ENCODE measurements at places on chromosomes 3 and 15.

- no peak for DNase-seq
These were observed 14.9 kb downstream of the CRTAP start for GRCh38 chr3:33128706-33129105.

GRCh38 chr3:115831864-115832263 is 208.6 kb downstream of the GAP43 start:
- no peak for DNase-seq

DNA sequence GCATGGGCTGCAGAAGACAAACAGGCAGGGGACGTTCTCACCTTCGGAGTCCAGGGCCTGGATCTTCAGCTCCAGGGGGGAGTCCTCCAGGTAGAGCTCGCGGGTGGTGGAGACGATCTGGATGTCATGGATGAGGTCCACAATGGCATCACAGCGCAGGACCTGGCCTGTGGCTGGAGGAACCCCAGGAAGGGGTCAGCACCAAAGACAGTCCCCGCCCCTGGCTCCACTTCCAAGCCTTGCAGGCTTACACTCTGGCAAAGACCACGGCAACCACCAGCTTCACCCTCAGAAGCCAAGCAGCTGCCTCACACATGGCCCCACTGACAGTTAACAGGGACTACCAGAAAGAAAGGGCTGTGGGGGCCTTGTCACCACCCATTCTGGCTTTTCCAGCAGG is 22.8 kb downstream of the NUP210 start:
- no peak for DNase-seq

DNA sequence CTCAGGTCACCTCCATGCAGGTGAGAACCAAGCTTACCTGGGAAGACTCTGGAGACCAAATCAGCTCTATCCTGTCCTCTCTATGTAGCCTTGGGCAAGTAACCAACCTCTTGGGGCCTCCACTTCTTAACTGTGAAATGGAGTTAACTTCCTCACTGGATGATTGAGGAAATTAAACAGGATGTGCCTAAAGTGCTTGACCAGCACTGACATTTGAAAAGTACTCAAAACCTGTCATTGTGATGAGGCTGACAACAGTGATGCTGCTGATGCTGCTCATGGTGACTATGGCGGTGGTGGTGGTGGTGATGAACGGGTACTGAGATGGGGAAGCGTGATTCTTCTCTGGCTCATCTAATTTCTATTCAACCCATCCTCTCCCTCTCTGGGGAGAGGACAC is 22.3 kb downstream of the VIPR1 start:
- no peak for DNase-seq

DNA sequence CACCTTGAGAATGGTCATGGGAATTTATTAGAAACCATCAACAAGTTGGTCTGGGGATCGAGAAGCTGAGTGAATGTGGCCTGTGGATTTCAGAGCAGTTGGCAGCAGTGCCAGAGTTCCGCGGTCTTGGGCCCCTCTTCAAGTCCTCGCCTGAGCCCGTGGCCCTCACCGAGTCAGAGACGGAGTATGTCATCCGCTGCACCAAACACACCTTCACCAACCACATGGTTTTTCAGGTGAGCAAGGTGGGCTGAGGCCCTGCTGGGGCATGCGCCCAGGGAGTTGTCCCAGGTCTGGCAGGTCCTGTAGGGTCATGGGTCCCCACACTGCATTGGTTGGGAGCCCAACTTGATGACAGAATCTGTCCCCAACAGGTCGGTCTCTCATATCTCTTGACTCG is 7.0 kb upstream of the HMCES start:
- no peak for DNase-seq

DNA sequence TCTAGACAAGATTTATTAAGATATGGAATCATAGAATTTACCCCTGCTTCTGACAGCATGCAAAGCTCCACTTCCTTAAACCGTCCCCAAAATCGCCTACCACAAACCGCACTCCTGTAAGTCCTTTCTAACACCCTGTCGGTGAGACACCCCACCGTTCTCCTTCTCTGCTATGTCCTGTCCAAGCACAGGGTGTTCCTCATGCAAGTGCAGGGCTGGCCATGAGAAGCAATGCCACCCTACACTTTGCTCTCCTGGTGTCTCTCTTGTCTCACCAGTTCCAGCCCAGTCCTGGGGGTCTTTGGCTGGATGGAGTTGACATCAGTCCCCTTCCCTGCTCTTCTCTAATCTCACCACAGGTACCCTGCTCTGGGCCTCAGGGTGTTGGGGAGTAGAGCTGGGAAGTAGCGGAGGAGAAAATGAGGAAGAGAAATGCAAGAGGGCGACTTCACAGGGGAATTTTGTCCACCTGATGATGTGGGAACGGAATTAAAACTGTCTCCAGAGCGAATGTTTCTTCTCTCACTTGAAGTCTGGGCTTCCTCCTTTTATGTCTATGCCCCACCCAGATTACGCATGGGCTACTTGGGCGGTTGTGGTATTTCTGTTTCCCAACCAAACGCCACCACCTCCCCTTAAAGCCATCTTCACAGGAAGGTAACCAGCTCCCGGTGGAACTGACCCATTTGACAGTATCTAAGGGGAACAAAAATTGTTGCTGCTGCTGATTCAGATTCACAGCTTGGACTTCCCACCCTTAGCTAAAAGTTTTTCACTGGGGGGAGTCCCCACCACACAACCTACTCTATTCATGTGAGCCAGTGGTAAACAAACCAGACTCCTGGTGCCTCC is 49.9 kb downstream of the CASR start:
- no peak for DNase-seq

DNA sequence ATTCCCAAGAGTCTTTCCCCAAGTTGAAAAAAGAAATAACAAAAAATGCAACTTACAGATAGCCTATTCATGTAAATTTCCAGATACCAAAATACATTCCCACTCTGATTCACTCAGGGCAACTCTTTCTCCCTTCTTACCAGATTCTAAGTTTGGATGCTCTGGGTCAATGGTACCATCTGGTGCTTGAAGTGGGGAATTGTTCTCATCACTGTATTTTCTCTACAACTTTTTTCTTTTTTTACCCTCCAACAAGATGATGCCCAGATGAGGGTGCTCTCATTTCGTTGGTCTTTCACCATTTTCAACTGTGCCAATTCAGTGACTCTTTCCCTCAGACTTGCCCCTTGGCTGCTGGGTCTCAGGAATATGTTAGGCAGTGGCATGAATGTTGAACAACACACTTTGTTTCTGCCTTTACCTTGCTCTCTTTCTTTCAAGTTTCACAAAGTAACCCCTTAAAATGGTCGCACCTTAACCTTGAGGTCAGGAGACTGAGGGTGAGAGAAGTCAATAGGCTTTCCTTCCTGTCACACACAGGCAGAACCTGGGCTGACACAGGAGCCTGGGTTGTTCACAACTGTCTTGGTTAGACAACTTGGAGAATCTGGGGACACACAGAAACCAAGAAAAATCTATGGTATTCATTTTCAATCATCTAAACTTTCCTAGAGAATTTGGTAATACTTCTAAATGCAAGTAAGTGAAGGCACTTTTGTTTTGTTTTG is 330.7 kb upstream of the SLCO3A1 start:
- DNase-seq: no peak

DNA sequence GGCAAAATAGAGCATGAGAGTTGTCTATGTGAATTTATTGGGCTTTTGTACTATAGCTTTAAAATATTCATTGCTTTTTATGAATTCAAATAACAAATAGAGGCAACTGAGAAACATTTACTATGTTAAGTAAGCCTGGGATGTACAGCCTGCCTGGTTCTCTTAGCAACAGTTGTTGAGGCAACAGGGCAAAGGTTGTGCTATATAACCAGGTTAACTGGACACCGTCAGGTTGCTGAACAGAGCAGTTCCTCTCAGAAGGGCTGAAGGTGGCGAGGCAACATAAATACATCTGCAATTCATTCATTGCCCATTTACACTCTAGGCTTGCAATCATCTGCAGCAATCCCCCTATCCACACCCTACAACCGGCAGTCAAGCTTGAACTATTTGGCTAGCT is 78.2 kb downstream of the GTF2E1 start:
- no peak for DNase-seq

GRCh38 chr3:128503164-128503651 is 10.2 kb upstream of the GATA2 start:
- no peak for DNase-seq

DNA sequence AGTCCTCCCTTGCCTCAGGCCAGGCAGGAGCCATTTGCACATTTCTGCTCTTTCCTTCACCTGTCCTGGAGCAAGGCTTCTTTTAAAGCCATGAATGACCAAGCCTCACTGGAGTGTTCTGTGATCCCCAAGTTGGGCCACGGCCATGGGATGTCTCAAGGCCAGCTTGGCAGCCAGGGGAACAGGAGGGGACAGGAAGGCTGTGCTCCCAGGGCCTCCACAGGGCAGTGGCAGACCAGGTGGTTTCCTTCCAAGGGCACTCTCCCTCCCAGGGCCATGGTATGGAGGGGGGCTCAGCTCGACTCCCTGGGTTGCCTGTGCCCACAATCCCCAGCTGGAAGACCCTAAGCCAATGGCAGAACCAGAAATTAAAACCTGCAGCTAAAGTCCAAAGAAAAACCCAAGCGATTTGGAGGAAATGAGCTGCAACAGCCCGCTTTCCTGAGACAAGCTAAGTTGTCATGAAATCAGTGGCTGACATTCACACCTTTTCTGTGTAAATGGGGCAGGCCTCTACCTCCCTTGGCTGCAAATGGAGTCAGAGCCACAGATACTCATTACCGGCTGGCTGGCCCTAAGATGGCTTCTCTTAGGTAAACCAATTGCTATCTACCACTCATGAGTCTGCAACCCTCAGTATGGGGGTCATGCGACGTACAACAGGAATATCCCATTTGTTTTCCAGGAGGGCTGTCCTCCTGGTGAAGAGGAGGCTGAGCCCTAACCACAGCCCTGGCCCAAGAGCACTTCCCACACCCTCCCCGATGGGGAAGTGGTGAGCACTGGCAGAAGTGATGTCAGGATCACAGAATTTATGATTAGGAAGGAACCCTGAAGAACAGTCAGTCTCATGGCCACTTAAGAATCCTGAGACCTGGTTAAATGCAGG is 83.3 kb downstream of the SNRK start:
- no peak for DNase-seq

GRCh38 chr3:168168743-168169142 is 73.0 kb upstream of the GOLIM4 start:
- no peak for DNase-seq

- DNase-seq: no peak
These were observed 15.7 kb upstream of the RPLP1 start for GRCh38 chr15:69436951-69437350.

DNA sequence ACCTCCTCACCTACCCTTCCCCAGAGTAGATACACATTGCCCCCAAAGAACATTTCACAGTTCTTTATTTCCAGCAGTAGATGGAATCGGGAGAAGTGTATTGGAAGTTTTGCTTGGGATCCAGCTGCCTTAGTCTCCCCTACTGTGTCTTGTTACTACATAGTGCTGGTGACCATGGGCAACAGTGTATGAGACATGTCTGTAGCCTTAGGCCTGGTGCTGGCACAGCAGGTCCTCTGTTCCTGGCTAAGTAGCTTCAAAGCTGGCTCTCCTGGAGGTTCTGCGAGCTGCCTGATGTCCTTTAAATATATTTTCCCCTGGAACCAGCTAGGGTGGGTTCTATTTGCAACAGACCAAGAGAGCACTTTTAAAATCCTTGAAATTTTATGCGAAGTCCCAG is 174.7 kb downstream of the THSD4 start:
- no peak for DNase-seq

All from NCI-H748 treated with DMSO at 0.1 percent for 48 hours (cell line).